B cell (primary cell): ENCODE measurements at places on chromosomes 1 and 21. TPM values are rescaled to one million over a fixed set of nuclear protein-coding genes. Genes with fewer than 3 reads are reported as not detected.

- no peak for DNase-seq
Observed at GRCh38 chr21:38958323-38958705, 152.6 kb downstream of the ETS2 start.

- no peak for DNase-seq
Observed at GRCh38 chr1:199447906-199448305, 579.6 kb upstream of the NR5A2 start.

- DNase-seq: no peak
Observed at GRCh38 chr1:223207293-223208066, 64.4 kb upstream of the TLR5 start.

DNA sequence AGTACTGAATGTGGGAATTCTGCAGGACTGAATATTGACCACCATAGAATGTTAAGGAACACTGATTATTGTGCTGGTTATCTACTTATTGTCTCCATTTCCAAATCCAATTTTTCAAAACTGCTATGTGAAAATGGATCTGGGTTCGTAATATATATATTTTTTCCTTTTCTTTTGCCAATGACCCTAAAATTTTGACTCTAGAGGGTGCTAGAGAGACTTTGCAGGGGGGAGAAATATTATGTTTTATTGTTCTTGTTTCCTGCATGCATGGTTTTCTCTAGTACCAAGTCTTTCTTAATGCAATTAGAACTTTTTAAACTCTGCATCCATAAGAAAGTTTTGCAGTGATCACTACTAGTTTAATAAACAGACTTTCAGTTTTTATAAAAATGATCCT is 1256.9 kb downstream of the BRINP3 start:
- DNase-seq: no peak

- no peak for DNase-seq
Observed at GRCh38 chr1:235898126-235898525, 31.4 kb upstream of the LYST start.

- DNase-seq: no peak
Observed at GRCh38 chr1:90729504-90730242, 12.6 kb upstream of the BARHL2 start.

- DNase-seq: no peak
Observed at GRCh38 chr1:27137544-27138075, 17.3 kb downstream of the SLC9A1 start.

GRCh38 chr1:161174911-161175310 is 2.4 kb downstream of the B4GALT3 start:
- no peak for DNase-seq

DNA sequence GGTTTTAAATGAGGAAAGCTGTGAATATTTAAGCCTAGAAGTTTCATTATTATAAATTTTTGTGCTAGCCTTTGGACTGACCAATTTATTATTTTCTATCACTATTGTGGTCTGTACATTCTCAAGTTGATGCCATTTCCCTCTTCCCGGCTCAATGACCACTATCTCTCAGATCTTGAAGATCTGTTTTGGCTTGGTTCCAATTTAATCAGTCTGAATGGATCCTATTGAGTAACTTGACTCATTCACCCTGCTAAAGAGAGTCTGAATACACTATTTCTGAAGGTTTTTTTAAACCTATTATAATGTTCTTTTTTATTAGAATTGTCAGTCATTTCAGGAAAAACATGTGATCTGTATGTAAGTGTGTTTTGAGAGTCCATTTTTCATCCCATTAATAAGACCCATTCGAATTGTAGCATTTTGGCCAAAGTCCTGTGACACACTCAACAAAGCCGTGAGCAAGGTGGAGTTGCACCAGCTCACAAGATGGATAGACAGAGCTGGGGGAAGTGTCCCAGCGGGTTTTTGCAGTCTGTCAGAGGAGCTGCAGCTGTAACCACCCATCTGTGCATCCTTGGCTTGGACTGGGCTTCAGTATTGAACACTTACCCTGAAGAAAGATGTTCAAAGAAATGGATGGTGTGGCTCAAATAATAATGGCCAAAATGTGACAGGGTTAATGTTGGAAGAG is 145.6 kb downstream of the NFIA start:
- DNase-seq: no peak

GRCh38 chr1:157844089-157844830 is 2.7 kb upstream of the CD5L start:
- DNase-seq: no peak

- DNase-seq: no peak
Observed at GRCh38 chr1:14706631-14707030, 108.1 kb downstream of the KAZN start.

DNA sequence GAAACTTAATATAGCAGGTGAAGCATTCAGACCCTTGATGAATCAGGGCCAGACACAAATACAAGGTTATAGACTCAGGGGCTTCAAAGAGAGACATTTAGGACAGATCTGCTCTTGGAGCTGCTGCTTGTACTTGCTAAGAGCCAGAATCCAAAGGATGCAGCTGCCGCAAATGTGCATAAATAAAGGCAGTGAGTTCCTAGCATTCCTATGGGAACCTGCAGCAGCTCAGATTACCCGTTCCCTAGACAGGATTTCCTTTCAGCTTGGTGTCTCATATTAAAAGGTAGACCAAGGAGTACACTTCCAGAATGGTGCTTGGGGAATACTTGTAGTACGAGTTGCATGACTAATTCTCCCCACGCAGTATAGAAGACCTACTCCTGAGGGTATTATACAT is 9.7 kb upstream of the LRRC53 start:
- no peak for DNase-seq

DNA sequence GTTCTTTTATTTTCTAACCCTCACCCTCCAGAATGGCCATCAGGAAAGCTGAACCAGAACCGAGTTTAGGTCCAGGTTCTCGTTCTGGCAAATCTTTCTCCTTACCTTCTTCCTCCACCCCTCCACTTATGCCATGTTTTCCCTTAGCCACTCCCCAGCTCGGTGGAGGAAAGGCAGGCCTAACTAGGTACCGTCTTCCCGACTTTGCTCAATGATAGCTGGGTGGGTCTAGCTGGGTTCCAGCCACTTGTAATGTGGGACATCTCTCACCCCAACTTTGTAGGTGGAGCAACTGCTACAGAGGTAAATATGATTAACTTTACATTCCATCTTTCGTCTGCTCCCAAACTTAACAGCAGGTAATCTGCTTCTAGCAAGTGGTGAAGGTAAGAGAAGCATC is 646 bp downstream of the BNIPL start:
- DNase-seq: no peak

Gene ACKR1
- total RNA-seq: not detected in 2 replicates

Gene FCER1G
- total RNA-seq: 0.76 and 1.7 TPM in 2 replicates

Gene PAQR6
- 1.4 and 1.8 TPM in 2 replicates for total RNA-seq

Gene LBR
- 167 and 175 TPM in 2 replicates for total RNA-seq

Gene BACH1
- 221 and 238 TPM in 2 replicates for total RNA-seq

Gene XCL2
- not detected in 2 replicates for total RNA-seq

Gene LENEP
- 1.7 and 2.0 TPM in 2 replicates for total RNA-seq

Gene RLF
- total RNA-seq: 21.4 and 21.9 TPM in 2 replicates

Gene TGFB2
- total RNA-seq: 0.32 and 0.76 TPM in 2 replicates

Gene GPA33
- total RNA-seq: 0.34 and 0.91 TPM in 2 replicates
